ENCODE measurements at places on chromosomes 4 and X.
A peak's percentile ranks its signal among the peaks of the same experiment; 100 is the strongest.

GRCh38 chrX:8179656-8180055, 8.6 kb upstream of the VCX2 start:
- no peak for DNase-seq

GRCh38 chr4:120202222-120202621, 135.6 kb upstream of the MAD2L1 start:
- no peak for DNase-seq

- no peak for DNase-seq
Observed at GRCh38 chr4:86685401-86685800, 91.3 kb downstream of the PTPN13 start.

DNA sequence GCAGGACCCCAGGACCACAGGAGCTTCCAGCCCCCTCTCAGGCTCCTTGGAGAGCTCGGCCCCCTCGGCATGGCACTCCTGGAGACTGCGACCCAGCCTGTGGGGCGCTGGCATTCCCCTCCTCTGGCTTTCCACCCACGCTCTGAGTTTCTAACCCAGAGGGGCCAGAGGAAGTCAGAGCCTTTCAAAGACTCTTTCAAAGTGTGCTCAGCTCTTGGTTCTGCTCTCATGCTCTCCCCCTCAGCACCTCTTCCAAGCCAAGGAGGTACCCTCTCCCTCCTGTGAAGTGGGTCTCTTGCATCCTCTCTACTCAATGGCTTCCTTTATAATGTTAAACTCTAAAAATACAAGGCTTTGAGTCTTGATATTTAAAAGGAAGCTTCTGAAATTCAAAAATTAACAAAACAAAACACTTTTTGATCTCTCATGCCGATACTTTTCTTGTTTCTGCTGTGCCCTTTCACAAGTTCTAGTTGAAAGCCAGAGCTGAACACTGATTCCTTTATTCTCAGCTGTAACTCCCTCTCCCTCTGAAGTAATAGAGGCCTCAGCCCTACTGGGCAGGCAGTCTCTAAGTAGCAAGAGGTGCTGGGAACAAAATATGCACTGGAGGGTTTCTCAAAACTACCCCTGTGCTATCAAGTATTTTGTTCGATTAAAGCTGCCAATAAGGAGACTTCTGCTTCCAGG, 82.8 kb downstream of the NAT8L start:
- DNase-seq, result no peak

GRCh38 chr4:103400405-103400804, 202.3 kb upstream of the CENPE start:
- DNase-seq, result no peak

GRCh38 chrX:3017492-3017891, 11.1 kb downstream of the ARSH start:
- no peak for DNase-seq

DNA sequence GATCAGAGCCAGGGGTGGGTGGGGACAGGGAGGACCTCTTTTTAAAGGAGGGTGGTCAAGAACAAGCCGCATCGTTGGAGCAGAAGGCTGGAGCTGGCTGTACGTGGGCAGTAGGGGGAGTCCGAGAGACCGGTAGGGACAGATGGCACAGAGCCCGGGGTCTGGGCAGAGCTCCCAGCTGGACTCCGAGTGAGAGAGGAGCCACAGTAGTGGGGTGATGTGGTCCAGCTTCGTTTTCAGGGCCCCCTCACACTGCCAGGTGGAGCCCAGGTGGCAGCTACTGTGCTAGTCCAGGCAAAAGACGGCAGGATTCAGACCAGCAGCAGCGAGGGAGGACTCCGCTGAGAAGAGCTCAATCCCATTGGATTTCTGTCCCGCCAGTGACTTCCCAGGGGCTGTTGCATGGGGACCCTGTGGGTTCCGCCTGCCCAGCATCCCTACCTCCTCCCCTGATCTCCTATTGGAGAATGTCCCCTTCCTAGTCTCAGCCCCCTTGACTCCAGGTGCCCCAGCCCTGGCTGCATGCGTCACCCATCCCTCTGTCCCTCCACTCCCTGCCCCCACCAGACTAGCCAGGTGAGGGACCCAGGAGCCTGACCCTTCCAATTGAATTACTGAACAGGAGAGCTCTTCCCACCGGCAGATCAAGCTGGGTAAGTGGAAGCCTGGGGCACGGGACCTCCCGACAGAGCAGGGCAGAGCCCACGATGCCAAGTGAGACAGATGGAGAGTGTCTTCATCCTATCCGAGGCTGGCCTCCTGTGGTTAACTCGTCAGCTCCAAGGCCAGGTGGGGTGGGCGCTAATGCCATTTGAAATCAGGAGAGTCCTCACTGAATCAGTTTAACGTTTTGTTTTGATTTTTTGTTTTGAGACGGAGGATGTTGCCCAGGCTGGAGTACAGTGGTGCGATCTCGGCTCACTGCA, 2.9 kb downstream of the ARHGAP4 start:
- DNase-seq, result peak; percentile 73

DNA sequence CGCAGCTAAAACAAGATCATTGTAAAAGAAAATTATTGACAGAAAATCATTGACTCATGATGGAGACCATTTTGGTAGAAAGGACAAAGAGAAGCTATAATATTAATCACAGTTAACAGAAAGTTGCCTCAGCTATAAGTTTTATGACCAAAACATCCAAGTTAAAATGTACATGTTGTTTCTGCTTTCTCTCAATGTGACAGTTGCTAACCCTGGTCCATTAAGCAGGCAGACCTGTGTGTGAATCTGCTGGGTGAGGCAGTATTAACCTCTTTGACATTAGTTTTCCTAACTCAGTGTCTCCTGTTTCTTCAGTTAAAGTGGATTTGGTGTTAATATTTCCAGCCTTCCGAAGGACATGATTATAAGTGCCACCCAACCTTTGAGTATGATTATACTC, 94.8 kb upstream of the DCLK2 start:
- no peak for DNase-seq

- no peak for DNase-seq
Observed at GRCh38 chrX:111830571-111830970, 45.4 kb upstream of the TRPC5OS start.

DNA sequence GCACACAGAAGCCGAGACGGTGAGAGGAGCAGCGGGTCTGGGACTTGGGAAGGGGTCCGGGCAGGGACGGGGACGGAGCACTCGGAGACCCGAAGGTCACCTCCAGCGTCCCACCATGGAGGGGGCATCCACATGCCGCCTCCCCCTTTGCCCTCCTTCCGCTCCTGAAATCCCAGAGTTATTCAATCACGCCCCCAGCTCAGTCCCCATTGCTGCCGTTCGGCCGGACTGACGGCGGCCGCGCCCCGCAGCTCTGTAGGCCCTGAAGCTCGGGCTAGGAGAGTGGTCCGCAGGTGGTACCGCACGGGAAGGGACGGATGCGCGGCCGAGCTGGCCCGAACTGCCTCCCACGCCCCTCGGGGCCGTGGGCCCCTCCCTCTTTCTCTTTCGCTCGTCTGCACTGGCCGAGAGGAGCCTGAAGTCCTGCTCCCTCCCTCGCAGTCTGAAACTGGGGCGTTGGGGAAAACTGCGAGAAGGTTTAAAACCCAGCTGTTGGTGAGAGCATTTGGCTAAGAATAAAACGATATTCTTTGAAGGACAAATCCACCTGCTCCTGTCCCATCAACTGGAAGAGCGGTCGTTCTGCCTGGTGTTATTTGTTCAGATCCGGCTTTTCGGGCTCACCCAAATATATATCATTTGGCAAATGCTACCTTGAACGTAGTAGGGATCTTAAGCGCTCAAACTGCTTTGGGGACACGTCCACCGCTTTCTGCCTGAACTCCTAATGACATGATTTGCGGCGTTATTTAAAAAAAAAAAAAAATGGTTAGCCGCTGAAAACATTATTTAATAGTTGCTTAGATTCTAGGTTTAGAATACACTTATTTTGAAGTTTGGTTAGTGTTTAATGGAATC, 719 bp downstream of the USO1 start:
- DNase-seq, result peak; percentile 85

DNA sequence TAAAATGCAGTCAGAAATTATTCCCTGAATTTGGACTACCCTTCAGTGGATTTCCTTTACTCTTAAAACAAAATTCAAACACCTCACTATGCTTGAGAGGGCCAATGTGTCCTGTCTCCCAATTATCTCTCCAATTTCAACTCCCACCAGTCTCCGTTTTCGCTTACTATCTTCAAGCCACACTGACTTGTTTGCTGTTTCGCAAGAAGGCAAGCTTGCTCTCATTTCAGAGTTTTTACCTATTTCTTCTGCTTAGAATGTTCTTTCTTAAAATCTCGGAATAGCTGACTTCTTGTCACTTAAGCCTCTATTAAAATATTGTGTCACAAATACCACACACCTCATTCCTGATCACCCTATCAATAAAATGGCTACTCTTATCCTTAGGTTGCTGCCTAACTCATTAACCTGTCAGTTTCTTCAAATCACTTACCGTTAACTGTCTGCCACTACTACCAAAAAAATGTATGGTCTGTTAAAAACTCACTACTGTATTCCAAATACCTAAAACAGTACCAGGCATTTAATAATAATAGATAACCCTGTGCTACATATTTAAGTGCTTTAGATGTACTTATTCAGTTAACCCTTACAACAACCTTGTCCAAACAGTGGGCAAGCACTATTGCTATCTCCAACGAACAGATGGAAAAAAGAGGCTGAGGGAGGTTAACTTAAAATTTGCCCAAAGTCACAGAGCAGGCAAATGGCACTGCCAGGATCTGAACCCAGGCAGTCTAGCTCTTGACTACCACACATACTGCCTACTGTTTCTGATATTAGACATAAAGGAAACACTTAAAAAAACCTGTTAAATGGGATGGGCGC, 2.9 kb downstream of the UBA6 start:
- no peak for DNase-seq

- DNase-seq, result no peak
Observed at GRCh38 chrX:103503163-103503852, 16.0 kb downstream of the RAB40A start.

DNA sequence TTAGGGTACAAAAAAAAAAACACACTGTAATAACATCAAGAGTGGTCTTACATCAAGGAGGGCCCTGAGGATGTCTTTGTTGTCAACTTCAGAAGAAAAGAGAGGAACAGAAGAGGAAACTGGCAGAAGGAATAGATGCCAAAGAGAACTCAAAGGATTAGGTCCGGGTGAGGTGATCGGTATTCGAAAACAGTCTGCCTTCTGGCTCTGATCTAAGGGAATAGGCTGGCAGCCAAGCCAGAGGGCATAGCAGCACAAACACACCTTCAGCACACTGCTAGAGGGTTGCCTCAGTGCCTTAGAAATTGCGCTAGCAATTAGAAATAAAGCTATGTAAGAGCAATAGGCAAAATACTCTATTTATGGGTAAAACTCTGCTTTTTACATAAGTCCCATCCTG, 91.4 kb upstream of the TTC29 start:
- no peak for DNase-seq
